ENCODE measurements at places on chromosomes 12 and 14.

DNA sequence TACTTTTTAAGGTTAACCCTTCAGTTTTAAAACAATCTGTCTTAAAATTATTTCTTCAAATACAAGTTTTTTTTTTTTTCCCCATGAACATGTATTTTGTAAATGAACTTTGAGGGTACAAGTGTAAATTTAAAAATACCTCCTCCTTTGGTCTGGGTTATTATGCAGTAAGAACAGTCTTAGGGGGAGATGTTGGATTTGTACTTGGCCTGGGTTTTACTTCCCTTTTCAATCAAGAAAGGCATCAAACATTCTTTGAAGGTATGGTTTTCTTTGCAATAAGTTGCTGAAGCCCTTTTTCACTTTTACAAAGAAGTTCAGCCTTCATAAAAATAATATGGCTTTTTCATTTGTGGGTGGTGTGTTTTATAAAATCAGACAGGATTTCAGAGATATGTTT is 20.5 kb downstream of the WBP11 start:
- DNase-seq, result no peak

GRCh38 chr12:124160097-124160756 is 134.7 kb upstream of the RFLNA start:
- DNase-seq, result peak; percentile 26

DNA sequence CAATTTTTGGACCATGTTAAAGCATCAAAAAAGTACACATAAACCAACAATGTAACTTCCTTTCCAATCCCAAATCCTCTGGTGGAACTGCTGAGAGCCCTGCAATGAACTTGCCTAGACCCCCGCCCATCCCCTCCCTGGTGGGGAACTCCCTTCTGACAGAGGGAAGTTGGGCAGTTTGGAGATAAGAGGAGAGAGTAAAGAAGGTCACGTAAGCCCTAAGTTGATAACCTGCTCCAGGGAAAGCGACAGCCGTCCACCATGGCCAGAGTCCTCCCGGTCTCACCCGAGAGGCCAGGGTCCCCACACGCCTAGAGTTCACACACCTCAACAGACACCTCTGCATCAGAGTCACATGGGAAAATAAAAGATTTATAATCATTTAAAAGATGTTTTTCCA is 138.7 kb downstream of the EGLN3 start:
- no peak for DNase-seq

DNA sequence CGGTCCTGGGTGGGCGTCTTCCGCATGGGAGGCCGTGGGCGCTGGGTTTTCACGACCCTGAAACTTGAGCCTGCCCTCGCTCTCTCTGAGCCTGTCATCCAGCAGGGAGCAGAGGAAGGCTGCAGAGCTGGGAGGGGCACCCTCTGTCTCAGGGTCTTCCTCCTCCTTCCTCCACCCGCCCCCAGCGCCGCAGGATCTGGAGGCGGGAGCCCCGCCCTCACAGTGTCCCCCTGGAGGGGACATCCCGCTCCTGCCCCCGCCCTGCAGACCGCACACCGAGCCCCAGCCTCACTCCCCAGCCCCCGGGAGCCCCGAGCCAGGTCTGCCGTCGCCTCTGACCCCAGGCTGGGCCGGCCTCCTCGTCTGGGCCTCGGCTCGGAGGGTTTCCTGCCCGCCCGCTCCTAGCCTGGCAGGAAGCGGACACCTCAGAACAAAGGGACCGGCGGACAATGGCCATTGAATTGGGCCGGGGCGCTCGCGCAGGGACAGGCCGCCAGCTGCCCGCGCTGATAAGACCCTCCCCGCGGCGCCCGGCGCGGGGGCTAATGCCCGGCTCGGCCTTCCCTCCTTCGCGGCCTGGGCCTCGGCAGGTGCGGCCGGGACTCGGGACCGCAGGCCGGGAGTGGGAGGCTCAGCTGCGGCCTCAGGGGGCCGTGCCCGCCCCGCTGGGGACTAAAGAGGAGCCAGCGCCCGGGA is 15.3 kb upstream of the NUDT14 start:
- no peak for DNase-seq

GRCh38 chr12:114444422-114445279 is 38.7 kb upstream of the TBX5 start:
- peak; percentile 3 for DNase-seq

DNA sequence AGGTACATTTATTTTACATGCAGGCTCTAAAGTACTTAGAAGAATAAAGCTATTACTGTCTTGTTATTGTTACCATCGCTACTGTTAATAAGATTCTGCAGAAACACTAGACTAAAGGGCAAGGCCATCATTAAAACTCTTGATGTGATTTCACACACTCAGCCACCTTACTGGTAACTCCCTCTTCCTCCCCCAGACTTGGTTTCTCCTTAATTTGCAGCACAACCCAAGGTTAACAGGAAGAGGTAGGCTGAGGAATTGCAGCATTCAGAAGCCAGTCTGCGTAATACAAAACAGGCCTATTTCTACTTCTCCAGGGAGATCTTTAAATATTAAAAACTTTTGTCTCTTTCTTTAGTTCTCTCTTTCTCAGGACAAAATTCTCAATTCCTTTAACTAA is 210.3 kb downstream of the BTG1 start:
- DNase-seq, result no peak

- DNase-seq, result no peak
Observed at GRCh38 chr14:57227083-57227482, 41.6 kb downstream of the EXOC5 start.

GRCh38 chr14:103748534-103748857 is 32.9 kb downstream of the ZFYVE21 start:
- DNase-seq, result no peak

GRCh38 chr14:105064721-105065143 is 498 bp downstream of the GPR132 start:
- DNase-seq, result peak; percentile 84

- DNase-seq, result no peak
Observed at GRCh38 chr12:76781321-76781720, 17.4 kb downstream of the ZDHHC17 start.

- peak; percentile 34 for DNase-seq
Observed at GRCh38 chr14:88481794-88482193, 73.0 kb downstream of the PTPN21 start.

GRCh38 chr12:92398565-92399309 is 253.1 kb upstream of the BTG1 start:
- no peak for DNase-seq

DNA sequence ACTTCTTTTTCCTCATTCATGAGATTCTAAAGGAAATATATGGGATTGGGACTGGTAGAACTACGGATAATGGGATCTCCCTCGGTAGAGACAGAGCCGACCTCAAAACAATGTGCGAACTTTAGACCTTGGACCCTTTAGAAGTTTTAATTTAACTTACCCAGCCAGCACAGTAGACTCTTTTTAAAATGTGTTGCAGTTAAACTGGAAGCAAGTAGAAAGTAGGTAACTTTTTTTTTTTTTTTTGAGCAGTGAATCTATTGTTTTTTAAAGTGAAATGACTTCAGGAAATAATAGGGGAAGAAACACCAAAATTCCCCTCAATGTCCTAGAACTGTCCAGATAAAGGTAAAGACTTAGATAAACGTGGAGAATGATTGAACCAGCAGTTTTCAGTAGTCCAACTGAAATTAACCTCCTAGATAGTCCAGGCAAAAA is 1.1 kb upstream of the ATXN2 start:
- DNase-seq, result no peak

- no peak for DNase-seq
Observed at GRCh38 chr14:76874734-76875133, 48.5 kb downstream of the LRRC74A start.

GRCh38 chr14:35335388-35336092 is 43.4 kb downstream of the PSMA6 start:
- DNase-seq, result no peak

- no peak for DNase-seq
Observed at GRCh38 chr14:103380719-103381377, 4.4 kb upstream of the MARK3 start.

GRCh38 chr12:114371250-114371649 is 34.7 kb downstream of the TBX5 start:
- no peak for DNase-seq
